ENCODE measurements at places on chromosomes 3 and 15.

DNA sequence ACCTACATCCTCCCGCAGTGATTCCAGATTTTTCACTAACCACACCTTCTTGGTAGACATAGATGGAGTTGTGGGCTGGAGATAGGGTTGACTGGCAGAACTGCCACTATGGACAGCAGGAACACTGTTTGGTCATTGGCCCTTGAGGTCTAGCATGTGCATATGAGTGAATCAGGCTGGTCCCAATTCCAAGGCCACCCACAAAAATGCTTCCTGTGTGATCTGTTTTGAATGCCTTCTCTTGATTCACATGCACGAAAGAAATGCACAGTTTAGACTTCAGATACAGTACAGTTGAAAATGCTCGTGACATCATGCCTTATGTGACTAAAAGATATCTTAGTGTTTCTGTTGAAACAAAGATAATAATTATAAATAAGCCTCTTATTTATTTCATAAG is 285.8 kb upstream of the SEMA6D start:
- no peak for DNase-seq

DNA sequence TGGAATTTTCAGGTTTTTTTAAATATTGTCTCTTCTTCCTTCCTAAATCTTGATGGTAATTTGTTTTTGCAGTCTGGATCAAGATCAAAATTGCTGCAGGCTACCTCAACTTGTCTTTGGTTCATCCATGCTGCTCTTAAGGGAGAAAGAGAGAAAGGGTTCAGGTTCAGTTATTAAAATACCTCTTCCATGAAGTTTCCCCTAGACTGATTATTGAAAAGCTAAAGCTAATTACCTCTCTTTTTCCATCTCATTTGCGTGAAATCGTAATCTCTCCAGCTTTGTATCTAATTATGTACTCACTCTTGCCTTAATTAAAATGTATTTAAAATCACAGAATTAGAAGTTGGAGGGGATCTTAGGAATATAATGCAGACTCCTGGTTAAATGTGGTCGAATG is 52.7 kb downstream of the SLC28A2 start:
- no peak for DNase-seq

DNA sequence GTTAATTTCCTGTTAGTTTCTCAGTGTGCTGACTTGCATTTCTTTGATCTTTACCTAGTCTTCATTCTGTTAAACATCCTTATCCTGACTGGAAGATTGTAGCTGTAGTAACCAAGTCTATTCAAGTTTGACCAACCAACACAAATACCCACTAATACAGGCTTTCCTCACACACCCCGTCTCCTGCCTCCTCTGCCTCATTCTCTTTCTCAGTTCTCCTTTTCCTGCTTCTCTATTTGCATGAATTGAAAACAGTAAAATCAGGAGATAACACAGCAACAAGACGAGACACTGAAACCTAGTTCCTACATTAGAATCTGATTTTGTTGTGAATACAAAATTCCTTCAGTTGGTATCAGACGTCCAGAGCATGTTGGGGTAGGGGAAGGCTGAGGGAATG is 116.9 kb upstream of the ARPP21 start:
- no peak for DNase-seq

DNA sequence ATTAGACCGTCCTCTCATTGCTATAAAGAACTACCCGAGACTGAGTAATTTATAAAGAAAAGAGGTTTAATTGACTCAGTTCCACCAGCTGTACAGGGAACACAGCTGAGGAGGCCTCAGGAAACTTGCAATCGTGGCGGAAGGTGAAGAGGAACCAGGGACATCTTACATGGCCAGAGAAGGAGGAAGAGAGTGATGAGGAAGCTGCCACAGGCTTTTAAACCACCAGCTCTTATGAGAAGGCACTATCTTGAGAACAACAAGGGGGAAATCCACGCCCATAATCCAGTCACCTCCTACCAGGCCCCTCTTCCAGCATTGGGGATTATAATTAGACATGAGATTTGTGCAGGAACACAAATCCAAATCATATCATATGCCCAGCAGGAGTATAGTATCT is 138.5 kb downstream of the ALCAM start:
- DNase-seq = no peak

- no peak for DNase-seq
These were observed 29.9 kb upstream of the FLNB start for GRCh38 chr3:57978316-57978715.

GRCh38 chr3:178244733-178245709 is 291.2 kb upstream of the KCNMB2 start:
- no peak for DNase-seq

DNA sequence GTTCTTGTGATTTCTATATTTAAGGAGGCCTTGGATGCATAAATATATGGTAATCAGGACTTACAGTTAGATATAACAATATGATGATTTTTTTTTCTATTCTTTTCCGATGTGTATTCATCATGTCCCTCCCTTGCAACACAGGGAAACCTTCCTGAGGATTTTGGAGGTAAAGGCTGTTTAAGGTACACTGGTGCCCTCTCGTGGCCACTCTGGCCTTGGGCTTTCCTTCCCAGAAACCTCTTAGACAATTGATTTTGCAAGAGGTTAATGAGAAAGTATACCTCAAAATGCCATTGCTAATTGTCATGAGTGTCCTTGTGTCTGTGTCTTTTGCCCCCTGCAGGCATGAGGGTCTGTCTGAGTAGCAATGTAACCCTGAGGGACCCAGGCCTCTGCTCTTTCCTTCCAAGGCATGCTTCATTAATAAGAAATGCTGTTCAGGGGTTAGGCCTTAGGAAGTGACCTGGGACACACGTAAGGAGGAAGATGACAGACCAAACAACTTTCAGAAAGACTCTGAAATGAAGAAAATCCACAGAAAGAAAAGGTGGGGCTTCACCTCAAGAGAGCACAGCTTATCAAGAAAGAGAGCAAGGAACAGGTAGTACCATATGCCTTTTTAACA is 70.3 kb upstream of the PPP2R3A start:
- peak; percentile 51 for DNase-seq

DNA sequence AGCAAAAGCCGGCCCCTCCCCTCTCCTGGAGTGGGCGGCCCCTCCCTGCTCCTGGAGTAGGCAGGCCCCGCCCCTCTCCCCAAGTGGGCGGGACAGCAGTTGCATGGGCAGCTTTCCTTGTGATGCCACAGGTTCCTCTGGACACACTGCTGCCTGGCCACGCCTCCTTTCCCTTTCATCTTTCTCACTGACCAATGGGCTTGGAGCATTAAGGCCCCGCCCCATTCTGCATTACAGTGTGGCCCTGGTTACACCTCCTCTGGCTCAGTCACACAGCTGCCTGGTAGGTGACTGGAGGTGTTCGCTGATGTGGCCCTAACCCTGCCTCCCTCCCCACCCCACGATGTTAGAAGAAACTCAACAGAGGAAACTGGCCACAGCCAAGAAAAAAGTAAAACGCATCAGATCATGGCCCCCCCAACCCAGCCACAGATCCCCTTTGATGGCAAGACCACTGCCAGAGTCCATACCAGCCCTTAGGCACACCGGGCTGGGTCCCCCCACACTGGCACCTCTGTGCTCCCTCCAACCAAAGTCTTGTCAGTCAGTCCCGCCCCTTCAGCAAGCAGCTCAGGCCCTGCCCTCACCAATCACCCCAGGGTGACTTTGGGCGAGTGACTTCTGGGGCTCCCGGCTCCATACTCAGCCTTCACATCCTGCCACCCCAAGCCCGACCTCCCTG is 84.3 kb downstream of the ADAMTS7 start:
- no peak for DNase-seq

Data from DMS 273 treated with DMSO at 0.1 percent for 48 hours (cell line).